GF-D8 (cell line): ENCODE measurements at places on chromosomes 1 and 21.

- peak; percentile 7 for DNase-seq
These were observed 10.9 kb downstream of the MORC3 start for GRCh38 chr21:36330904-36331303.

DNA sequence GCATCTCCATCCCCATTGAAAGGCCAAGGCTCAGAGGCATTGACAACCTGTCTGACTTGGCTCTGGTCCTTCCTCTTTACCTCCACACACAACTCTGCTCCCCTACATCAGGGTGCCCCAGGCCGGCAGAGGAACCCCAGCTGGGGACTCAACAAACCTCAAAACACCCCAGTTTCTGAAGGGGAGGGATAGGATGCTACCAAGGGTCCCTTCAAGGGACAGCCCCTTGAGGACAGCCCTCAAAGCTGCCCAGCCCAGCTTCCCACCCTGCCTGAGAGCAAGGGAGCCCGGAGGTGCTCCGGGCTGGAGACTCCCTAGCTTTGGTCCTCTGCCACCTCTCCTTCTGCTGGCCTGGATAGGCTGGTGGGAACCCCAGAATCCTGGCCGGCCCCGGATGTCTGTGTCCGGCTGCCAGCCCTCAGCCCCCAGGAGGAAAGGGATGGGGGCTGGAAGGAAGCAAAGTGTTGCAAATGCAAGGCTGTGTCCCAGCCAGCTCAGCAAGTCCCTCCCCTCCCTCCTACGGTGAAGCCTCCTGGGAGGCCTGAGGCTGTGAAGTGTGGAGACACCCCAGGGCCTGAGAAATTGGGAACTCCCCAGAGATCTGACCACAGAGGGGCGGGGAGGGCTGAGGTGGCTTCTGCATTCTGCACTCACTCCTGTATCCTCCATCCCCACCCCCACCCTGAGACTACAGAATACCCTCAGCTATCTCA lies 1.1 kb upstream of the MARCKSL1 start:
- DNase-seq, result peak; percentile 78

- DNase-seq, result no peak
These were observed 52.7 kb upstream of the WASF2 start for GRCh38 chr1:27542463-27543273.

GRCh38 chr1:9653210-9653490 lies 1.6 kb downstream of the PIK3CD start:
- no peak for DNase-seq

DNA sequence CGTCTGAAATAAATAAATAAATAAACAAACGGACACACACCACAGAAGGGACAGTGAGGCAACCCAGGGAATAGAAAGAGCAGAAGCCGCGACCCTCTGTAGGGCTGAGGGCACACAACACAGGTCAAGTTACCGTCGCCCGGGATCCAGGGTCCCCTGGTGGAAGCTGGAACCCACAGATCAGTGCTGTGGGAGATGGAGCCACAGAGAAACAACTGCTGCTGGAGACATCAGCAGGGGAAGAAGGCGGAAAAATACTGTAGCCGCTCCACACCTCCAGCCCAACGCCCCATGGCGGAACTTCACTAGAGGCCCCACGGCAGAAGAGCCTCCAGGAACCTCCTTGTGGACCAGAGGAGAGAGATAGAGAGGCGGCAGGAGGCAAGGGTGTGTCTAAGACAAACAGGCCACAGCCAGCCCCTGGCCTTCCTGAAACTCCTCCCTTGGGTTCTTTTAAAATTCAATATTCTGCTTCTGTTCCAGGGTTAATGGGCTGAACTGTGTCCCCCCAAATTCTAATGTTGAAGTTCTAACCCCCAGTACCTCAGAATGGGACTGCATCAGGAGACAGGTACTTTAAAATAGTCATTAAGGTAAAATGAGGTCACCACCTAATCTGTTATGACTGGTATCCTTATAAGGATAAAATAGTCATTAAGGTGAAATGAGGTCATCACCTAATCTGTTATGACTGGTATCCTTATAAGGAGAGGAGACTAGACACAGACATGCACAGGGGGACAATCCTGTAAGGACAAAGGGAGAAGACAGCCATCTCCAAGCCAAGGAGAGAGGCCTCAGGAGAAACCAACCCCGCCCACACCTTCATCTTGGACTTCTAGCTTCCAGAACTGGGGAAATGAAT lies 7.7 kb upstream of the HLCS start:
- DNase-seq, result no peak

DNA sequence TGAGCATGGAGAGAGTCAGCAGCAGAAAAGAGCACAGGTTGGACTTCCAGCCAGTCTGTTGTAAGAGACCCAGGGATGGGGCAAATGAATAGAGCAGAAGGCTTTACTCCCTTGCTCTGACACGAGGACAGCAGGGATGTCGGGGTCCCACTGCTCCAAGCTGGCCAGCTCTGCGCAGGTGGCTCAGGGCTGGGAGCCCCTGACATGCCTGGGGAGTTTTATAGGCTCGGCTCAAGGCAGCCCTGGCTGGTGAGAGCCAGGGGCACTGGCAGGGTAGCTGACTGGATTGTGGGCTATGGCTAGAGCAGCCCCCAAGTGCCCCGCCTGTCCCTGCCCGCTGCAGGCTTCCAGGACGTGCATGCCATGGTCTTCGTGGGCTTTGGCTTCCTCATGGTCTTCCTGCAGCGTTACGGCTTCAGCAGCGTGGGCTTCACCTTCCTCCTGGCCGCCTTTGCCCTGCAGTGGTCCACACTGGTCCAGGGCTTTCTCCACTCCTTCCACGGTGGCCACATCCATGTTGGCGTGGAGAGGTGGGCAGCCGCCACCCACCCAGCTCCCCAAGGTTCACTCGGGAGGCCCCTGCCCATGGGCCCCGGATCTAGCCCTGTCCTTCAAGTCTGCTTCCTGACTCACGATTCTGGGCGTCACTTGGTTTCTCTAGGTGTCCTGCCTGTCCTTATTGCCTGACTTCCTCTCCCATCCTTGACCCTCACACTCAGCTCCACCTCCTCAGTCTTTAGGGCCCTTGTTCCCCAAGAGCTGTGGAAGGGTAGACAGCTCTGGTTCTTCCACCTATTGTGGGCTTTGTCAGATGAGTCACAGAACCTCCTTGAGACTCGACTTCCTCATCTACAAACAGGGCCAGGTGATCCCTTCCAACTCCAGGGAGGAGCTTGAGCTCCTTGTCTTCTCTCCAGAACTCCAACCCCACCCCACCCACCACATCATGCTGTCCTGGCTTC lies 8.2 kb downstream of the RHBG start:
- DNase-seq, result no peak

DNA sequence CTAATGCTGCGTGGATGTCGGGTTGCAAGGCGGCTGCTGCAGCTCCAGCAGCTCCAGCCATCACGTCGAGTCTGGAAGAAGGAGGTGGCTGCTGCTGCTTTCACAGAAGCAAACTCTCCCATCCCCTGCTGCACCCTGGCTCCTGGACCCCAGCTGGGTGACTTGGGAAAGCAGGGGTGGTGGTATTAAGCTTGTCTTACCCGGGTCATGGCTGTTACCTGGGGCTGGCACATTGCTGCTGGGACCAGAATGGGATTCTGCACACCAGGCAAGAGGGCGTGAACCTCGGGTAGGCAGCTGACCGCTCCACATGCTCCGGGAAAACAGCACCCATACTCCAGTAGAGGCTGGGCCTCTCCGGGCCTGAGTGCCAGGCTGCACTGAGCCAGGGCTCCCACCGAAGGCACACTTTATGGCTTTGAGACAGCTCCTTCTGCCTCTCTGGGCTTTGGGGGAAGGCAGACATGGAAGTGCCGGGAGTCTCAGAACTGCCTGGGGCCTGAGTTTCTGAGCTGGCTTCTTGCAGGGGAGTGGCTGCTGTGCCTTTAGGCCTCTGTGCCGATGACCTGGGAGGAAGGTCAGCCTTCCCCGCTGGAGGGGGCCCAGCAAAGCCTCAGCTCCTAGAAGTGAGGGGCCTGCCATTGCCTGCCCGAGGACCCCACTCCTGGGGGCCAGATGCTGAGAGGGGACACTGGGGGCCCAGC lies 1.2 kb downstream of the SMIM1 start:
- no peak for DNase-seq

- DNase-seq, result no peak
These were observed 66.8 kb downstream of the CAPZB start for GRCh38 chr1:19418503-19418971.

DNA sequence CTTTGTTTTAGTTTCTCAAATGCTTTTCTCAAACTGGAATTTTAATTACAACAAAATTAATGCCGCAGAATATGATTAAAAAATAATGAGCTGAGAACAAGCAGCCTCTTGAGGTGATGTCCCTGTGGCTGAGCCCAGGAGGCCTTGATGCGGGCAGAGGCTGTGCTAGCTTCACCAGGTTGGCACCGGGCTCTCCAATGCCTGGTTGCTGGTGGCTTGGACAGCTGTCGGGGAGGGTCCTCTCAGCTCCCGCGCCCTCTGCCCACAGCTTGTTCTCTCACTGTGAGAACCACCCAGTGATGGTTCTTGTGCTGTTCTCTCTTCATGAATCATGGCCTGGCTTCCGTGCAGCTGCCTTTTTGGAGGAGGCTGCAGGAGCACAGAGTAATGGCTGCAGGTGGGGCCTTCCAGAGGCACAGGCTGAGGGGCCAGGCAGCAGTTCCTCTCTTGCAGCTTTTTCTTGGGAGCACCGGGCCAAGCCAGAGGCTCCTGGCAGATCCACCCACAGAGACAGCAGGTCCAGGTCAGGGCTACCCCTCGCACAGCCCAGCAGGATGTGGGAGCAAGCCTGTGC lies 156.3 kb downstream of the PCBP3 start:
- no peak for DNase-seq

GRCh38 chr1:150151291-150152181 lies 1.8 kb downstream of the PLEKHO1 start:
- no peak for DNase-seq

DNA sequence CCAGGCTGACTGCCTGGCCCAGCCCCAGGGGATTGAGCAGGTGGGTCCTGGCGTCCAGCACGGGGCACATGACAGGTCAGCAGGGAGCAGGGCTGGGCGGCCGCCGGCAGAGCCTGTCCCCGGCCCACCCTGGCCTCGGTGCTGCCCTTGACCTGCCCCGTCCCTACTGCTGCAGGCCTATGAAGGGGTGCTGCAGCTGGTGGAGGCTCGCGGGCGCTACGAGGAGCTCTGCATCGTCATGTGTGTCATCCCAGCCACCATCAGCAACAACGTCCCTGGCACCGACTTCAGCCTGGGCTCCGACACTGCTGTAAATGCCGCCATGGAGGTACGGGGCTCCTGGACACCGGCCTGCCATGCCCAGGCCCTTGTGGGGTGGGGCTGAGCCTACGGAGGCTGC lies 15.6 kb downstream of the CFAP410 start:
- no peak for DNase-seq
